Left lobe of liver (tissue), 2 donors: ENCODE measurements at places on chromosomes 5 and 9. TPM values are rescaled to one million over a fixed set of nuclear protein-coding genes. Genes with fewer than 3 reads are reported as not detected.

The SLC46A2 gene
- total RNA-seq: not detected

The NR4A3 gene
- total RNA-seq: 0.13 TPM

The FOXD4L6 gene
- not detected for total RNA-seq

The ANKDD1B gene
- total RNA-seq: 0.13 TPM

The ESM1 gene
- not detected for total RNA-seq

The CIZ1 gene
- 28.1 TPM for total RNA-seq

The ADAMTS13 gene
- total RNA-seq: 21.4 TPM

The PTPN3 gene
- total RNA-seq: 14.3 TPM

The FAT2 gene
- not detected for total RNA-seq

The SLC9A3 gene
- 0.81 TPM for total RNA-seq

The SLC2A6 gene
- 1.3 TPM for total RNA-seq

The PDE6A gene
- not detected for total RNA-seq

The RNF183 gene
- 0.20 TPM for total RNA-seq

The MLANA gene
- total RNA-seq: not detected

The OR2S2 gene
- not detected for total RNA-seq

The LAMC3 gene
- total RNA-seq: 7.1 TPM

The PAIP1 gene
- total RNA-seq: 32.8 TPM
